ENCODE measurements at places on chromosomes 13 and 19.

- no peak for DNase-seq
These were observed 1.3 kb upstream of the CLASRP start for GRCh38 chr19:45037393-45038169.

DNA sequence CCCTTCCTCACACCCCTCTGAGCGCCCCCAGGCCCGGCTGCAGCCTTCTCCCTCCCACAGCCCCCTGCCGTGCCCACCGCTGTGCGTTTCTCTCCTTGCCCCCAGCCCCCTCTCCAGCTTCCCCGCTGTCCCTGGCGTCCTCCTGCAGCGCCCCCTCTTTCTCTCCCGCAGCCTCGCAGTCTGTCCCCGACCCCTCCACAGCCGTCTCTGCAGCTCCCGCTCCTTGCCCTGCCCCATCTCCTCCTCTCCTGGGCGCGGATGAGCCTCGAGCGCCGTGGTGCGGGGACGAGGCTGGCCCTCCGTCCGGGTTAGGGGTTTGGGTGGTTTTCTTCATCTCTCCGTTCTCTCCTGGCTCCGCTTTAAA lies 1.1 kb downstream of the KMT5C start:
- no peak for DNase-seq

GRCh38 chr19:53844849-53845246 lies 20.7 kb upstream of the NLRP12 start:
- no peak for DNase-seq

GRCh38 chr19:37997911-37998344 lies 90.9 kb downstream of the SIPA1L3 start:
- DNase-seq: peak; percentile 81

DNA sequence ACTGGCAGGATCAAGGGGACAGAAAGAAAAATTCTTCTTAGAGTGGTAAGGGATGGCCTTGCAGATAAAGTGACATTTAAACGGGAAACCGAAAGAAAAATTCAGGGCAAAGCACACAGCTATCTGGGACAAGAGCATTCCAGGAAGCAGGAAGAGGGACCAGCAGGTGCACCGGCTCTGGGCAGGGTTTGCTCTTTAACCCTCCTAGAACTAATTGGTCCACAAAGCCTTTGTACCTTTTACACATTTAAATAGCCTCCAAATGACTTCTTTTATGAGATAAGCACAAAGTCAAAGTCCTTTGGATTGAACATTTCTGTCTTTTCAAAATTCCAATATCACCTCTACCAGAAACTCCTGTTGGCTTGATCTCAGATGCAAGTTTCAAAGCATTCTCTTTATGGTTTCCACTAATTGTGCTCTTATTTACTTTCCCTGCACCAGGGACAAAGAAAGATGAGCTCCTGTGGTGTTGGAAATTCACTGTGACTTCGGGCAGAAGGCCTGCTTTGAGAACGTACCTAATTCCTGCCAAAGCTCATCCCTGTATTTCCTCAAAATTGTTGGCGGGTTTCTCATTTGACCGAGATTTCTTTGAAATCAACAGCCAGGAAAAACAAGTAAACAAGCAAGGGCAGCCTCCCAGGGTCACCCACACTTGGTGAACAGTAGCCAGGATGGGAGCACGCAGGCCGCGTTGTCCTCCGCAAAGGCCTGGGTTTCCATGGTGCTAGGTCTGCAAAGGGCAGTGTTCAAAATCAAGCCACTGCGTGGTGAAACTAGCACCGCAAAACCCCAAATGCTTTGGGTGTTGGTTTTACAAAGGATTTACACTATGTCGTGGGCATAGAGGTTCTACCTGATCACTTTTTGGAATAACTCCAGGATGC lies 98.6 kb downstream of the IRS2 start:
- DNase-seq: no peak

DNA sequence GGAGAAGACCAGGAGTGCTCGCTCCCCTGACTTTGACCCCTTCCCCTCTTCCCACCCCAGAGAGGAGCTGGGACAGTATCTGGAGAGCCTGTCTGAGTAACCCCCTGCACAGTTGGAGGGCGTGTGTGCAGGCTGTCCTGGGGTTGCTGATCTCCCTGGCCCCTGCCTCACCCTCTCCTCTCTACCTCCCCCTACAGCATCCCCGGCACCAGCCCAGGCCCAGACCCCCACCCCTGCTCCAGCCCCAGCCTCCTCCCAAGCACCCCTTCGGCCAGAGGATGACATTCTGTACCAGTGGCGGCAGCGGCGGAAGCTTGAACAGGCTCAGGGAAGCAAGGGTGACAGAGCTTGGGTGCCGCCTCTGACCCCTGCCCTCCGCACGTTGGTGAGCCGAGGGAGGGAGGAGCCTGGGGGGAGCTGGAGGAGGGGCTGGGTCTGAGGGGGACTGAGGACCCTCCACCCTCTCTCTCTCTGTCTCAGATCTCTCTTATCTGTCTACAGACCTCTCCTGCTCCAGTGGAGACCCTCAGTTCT lies 8.7 kb downstream of the PROSER3 start:
- no peak for DNase-seq

GRCh38 chr13:21967871-21968270 lies 297.0 kb downstream of the FGF9 start:
- DNase-seq: no peak

- DNase-seq: no peak
These were observed 277.1 kb downstream of the KLF12 start for GRCh38 chr13:73857106-73857505.

- no peak for DNase-seq
These were observed 27.6 kb upstream of the GTF2F2 start for GRCh38 chr13:45092663-45093062.

GRCh38 chr19:7605490-7606222 lies 10.0 kb downstream of the CAMSAP3 start:
- DNase-seq: no peak

DNA sequence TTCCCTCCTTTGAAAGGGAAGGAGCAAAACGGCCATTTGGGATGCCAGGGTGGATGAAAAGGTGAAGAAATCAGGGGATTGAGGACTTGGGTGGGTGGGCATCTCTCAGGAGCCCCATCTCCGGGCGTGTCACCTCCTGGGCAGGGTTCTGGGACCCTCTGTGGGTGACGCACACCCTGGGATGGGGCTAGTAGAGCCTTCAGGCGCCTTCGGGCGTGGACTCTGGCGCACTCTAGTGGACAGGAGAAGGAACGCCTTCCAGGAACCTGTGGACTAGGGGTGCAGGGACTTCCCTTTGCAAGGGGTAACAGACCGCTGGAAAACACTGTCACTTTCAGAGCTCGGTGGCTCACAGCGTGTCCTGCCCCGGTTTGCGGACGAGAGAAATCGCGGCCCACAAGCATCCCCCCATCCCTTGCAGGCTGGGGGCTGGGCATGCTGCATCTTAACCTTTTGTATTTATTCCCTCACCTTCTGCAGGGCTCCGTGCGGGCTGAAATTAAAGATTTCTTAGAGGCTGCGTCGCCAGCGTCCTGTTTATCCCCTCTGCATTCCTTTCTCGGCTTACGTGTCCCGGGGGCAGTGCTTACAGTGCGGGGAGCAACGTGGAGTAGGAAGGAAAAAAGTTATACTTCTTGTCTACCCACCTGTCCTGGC lies 15.2 kb upstream of the S1PR4 start:
- DNase-seq: peak; percentile 24
